ENCODE measurements at places on chromosomes 1 and 21. TPM values are rescaled to one million over a fixed set of nuclear protein-coding genes. Genes with fewer than 3 reads are reported as not detected.

DNA sequence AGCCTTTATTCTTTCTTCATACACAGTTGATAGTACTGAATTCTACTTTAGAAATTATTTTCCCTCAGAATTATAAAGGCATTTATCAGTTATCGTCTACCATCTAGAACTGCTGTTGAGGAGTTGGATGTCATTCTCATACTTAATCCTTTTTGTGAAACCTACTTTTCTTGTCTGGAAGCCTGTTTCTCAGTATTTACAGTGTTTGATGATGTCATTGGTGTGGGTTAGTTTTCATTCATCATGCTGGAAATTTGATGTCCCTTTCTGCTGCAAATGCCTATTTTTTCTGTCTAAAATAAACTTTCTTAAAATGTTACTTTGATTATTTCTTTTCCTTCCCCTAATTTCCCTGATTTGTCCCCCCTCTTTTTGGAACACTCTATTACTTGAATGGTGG lies 22.8 kb upstream of the ZNF281 start:
- no peak for DNase-seq

DNA sequence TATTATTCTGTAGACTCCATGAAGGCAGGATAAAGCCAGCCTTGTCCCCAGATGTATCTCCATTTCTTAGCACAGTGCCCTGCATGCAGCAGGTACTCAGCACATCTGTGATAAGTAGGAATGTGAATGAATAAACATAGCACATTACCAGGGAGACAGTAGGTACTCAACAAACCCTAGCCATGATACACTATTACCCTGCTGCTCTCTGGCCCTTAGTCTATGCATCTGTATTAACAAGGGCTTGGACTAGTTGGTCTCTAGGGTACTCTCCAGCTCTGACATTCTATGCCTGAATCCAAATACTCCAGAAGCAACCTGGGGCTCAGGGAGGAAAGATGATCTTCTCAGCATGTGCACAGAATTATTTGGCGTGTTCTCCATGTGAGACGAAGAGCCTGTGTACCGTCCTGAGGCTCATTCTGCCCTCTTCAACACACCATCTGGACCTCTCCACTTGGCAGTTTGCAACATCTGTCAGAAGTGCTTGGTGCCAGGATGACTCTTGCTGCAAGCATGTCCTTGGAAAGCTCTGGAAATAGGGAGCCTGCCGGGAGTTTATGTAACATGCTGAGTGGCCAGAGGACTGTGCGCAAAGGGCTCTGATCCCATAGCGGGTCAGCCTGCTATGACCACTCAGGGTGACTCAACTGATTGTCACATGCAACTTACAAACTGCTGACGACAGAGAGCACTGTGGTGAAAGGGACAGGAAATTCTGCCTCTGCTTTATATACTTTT lies 228.2 kb upstream of the USP24 start:
- no peak for DNase-seq

DNA sequence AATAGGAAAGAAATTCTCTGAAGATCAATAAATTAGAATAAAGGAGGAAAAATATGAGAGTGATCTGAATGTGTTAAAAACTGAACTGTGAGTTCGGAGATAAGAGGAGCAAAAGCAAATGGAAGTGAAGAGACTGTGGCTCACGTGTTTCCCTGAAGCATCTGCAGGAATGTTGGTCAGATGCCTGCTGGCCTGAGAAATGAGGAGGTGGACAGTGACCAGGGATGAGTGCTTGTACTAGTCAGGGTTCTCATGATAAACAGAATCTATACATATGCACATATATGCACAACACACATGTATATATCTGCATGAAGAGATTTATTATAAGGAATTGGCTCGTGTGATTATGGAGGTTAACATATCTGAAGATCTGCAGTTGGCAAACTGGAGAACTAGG lies 103.4 kb upstream of the TIAM1 start:
- no peak for DNase-seq

PAFAH2 gene
- total RNA-seq, result 12.8 TPM

DNA sequence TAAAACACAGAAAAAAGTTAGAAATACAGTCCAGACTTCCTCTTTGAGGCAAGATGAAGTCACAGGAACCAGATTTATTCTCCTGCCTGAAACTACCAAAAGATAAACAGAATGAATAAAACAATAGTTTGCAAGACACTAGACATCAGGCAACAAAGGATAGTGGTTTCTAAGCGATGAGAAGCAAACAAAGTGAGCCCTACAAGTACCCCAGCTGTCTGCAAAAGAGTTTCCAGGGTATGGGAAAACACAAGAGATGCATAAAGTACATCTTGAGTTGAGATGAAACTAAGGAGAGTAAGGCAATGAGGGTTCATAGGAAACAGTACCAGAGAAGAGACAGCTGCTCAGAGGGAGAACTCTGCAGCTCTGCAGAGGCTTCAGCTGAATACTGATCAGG lies 83.3 kb upstream of the COL24A1 start:
- DNase-seq, result no peak

DNA sequence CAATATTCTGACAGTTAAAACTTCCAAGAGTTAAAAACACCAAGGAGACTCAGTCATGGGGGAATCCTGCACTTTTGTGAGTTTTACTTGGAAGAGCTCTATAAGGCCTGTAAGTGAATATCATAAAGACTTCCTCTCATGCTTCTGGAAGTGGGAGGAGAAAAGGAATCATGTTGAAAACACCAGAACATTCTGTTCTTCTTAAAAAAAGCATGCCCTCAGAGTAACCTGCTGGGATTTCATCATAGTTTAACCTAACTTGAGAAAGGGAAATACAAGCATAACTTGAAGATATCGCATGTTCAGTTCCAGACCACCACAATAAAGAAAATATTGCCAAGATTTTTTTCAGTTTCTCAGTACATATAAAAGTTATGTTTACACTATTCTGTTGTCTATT lies 51.9 kb downstream of the COL11A1 start:
- DNase-seq, result no peak

FABP3 gene
- total RNA-seq, result 0.73 TPM

DNA sequence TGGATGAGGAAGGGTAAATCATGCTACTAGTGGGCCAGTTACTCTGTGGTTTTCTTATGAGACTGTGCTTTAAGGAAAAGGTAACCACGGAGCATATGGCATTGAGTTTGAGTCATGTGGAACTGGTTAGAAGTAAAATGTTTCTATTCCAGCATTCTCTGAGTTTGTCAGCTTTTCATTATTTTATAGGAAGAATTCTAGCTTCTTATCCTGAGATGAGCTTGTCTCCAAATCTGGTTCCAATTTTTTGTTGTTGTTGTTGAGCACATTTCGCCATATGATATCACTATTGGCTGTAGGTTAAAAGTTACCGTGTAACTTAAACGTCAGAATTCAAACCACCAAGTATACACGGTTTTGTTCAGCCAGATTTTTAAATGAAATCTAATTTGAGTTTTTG lies 69.9 kb downstream of the ATF6 start:
- DNase-seq, result no peak

DNA sequence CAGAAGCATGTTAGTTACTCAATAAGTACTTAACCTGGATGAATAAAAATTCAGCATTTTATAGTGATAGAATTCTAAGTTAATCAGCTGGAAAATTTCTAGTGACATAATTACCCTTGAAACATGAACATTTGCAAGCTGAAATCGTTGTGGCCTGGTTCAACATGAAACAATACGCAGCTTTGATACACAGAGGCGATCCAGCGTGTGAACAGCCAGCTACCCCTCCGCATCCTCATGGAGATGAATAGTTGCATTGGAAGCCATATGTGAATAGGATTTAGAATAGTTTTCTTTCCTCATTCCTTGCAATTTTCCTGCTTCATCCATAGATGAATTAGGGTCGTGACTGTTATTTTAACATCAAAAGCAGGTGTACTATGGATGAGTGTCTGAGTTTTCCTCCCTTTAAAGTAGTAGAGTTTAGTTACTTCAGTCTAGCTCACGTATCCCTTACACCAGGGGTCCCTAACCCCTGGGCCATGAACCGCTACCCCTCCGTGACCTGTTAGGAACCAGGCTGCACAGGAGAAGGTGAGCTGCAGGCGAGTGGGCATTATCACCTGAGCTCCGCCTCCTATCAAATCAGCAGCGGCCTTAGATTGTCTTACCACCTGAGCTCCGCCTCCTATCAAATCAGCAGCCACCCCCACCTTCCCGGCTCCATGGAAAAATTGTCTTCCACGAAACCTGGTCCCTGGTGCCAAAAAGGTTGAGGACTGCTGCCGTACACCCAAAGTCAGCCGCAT lies 6.2 kb upstream of the TARBP1 start:
- DNase-seq, result no peak

DNA sequence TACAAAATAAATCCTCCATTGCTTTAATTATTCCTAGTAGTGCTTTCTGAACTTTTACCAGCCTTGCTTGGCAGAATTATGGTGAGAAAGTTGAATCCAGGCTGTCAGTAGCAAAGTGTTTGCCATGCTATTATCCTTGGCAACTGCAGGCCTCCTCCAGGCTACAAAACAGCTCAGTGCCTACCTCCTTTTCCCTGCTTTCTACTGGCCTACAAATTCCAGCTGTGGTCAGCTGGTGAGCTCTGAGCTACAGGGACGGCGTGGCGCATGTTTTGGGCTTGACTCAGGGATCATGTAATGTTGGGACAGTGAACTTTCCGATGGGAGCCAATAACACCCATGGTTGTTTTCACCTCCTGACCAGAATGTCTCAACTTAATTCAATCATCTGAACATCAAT lies 456.1 kb upstream of the ADAMTS5 start:
- DNase-seq, result no peak

DNA sequence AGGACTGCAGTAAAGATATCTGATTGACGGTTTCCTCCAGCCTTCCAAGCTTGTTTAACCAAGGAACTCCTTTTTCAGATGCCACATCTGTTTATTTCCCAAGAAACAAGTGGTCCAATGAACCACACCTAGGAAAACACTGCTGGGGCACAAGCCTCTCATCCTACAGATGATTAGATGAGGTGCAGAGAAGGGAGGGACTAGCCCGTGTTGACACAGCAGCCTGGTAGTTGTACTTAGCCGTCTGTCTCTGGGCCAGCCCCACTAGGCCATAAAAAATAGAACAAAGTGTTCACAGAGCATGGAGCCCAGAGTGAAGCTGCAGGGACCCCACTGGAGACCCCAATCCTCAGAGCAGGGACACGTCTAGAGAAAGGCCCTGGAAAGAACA lies 32.1 kb downstream of the LRP8 start:
- DNase-seq, result no peak
